ENCODE measurements at places on chromosomes 16 and 17.

- DNase-seq = no peak
Observed at GRCh38 chr17:74049967-74050458, 153.5 kb upstream of the RPL38 start.

GRCh38 chr16:8905168-8905762, 23.1 kb downstream of the LITAFD start:
- no peak for DNase-seq

DNA sequence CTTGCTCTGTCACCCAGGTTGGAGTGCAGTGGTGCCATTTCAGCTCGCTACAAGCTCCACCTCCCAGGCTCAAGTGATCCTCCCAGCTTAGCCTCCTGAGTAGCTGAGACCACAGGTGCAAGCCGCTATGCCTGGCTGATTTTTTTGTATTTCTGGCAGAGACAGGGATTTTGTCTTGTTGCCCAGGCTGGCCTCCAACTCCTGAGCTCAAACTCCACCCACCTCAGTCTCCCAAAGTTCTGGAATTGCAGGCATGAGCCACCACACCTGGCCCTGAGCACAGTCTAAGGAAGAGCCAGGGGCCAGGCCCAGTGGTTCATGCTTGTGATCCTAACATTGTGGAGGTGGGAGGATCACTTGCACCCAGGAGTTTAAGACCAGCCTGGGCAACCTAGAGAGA, 21.8 kb upstream of the BCO1 start:
- DNase-seq = no peak

GRCh38 chr17:64073771-64074703, 53.6 kb upstream of the ICAM2 start:
- no peak for DNase-seq

DNA sequence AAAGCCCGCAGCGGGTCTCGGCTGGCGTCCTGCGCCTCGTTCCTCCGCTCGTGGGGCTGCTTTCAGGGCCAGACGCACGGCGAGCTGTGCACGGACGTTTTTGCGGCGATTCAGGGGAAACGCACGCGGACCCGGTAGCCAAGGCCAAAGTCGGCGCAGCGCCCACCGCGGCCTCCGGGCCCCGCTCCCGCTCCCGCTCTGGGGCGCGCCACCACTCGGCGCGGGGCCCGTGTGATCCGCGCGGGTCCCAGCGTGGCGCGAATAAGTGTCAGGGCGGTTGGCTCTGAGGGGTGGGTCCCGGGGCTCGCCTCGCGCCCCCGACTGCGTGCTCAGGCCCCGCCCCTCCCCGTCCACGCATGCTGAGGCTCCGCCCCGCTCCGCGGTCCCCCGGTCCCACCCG, 694 bp upstream of the TBCD start:
- no peak for DNase-seq

GRCh38 chr16:78298986-78299385, 199.5 kb downstream of the WWOX start:
- DNase-seq = no peak

DNA sequence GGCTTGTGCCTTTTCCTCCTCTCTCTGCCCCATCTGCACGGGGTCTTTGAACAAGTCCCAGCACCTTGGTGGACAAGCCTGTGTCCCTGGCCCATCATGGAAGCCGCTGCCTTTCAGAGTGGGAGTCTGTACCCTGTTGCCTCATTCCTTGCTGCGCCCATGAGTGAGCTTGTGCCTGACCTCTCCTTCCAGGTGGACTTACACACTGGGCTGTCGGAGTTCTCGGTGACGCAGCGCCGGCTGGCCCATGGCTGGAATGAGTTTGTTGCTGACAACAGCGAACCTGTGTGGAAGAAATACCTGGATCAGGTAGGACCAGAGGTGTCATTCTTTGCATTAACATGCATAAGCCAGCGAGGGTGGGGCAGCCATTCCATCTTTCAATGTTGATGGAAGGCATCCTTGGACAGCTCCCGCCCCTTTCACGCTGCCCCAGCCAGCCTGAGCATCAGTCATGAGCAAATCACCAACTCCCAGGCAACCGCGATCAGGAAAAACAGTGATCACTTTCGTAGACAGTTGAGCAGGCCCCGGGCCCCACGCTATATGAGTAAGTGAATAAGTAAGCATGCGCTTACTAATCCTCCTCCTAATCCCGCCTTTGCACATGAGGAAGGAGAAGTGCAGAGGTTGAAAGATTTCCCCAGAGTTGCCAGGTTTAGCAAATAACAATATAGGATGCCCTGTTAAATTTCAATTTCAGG, 36.8 kb downstream of the ATP2C2 start:
- no peak for DNase-seq

GRCh38 chr17:61132524-61132923, 267.1 kb upstream of the TBX2 start:
- no peak for DNase-seq

DNA sequence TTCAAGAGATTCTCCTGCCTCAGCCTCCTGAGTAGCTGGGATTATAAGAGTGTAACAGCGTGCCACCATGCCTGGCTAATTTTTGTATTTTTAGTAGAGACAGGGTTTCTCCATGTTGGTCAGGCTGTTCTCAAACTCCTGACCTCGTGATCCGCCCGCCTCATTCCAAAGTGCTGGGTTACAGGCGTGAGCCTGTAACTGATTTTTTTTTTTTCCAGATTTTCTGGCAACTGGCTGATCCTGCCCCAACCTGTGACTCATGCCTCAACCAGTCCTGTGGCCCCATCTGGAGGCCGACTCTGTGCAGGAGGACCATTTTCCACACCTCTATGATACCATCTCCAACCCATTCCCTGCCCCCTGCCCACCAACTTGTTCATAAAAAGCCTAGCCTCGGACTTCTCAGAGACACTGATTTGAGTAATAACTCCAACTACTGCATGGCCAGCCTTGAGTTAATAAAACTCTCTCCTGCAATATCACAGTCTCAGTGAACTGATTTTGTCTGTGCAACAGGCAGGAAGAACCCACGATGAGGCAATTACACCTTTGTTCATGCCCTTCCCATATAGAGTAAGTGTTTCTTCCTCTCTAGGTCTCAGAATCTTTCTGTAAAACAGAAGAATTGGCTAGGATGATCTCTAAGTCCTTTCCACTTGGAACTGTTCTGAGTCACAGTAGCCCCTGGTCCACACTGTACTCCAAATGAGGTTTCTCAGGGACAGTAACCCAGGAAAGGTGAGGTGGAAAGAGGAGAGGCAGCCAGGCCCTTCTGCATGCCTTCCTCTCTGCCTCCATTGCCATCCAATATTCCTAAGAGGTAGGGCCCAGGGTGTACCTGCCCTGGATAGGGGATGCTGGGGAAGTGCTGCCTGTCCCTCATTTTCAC, 8.8 kb upstream of the CNOT1 start:
- no peak for DNase-seq

- DNase-seq = no peak
Observed at GRCh38 chr17:67638871-67639270, 78.9 kb upstream of the NOL11 start.

DNA sequence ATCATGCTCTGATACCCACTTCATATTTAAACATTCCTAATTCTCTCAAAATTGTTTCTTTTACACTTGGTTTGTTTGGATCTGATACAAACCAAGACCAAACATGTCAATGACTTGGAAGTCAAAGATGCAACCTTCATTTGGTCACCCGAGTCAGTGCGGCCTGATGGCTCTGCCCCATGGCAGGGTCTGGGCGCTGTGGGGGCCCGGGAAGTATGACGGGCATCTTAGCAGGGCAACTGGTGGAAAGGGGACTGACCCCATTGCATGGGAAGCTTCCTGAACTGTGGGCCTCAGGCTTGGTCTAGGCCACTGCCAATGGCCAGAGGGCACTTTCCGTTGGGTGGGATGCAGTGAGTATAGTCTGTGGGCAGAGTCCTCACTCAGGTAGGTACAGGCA, 178.0 kb downstream of the KATNIP start:
- DNase-seq = no peak

GRCh38 chr17:17877529-17878358, 41.0 kb upstream of the SREBF1 start:
- DNase-seq = no peak

DNA sequence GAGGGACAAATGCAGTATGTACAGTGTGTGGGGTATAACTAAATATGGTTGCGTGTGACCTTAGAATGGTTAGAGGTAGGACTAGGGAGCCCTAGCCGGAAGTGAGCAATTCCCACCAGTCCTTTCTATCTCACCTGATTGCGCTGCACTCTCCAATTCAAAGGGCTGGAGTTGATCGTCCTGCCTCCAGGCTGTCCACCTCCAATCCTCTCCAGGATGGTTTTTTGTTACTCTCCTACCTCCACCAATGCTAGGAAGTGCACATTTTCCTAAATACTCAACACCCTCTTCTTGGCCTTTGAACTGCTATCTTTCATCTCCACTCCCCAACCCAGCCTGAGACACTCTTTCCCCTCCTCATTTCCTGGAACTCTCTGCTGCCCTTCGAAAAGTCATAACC, 181.7 kb upstream of the ASIC2 start:
- no peak for DNase-seq

DNA sequence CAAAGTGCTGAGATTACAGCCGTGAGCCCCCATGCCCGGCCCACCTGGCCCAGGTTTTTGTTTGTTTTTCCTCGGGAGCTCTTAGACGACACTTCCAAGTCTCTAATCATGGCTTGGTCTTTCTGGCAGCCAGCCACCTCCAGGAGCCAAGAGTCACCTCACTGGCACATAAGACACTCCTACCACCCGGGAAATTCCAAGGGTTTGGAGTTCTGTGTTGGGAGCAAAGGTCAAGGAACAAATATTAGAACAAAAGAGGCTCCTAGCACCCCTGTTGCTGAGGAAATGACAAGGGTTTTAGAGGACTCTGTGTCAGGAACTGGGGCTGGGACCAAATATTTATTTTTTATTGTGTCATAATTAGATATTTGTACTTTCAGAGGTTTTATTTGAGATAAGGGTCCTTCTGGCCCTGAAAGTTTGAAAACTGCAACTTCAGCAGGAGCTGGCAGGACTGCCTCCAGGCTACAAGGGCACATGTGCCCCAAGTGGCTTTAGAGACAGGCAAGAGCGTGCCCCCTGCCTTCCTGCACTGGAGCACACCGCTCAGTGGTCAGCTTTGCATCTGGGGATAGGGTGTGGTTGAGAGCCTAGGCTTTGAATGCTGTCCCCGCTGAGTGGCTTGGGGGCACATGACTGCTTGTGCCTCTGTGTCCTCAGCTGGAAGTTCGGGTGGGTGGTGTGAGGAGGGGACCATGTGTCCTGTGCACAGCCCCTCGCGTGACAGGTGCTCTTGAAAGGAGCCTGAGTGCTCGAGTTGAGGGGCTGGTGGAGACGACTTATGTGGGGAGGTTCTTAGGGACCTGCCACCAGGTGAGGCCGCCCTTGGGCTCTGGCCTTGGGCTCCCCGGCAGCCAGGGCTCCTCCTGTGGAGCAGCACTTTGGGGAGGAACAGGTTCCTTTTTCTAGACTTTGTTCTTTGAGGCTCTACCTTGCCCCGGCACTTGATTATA, 29.7 kb downstream of the MGRN1 start:
- no peak for DNase-seq

- DNase-seq = no peak
Observed at GRCh38 chr16:28910086-28911031, 14.7 kb downstream of the RABEP2 start.

DNA sequence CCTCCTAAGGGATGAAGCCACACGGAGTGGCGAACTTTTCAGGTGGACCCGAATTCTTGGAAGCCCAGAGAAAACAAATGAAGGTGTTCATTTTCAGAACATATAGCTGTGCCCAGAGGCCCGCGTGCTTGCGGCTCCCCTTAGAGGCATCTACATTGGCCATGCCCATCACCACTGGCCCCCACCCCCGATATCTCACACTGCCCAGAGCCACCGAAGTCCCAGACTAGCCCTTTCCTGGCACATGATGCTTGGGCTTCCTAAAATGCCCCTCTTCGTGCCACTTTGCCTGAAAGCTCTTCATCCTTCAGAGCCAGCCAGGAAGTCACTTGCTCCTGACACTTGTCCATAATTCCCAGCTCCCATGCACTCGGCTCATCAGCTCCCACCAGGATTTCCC, 2.1 kb upstream of the HEXIM1 start:
- DNase-seq = no peak

DNA sequence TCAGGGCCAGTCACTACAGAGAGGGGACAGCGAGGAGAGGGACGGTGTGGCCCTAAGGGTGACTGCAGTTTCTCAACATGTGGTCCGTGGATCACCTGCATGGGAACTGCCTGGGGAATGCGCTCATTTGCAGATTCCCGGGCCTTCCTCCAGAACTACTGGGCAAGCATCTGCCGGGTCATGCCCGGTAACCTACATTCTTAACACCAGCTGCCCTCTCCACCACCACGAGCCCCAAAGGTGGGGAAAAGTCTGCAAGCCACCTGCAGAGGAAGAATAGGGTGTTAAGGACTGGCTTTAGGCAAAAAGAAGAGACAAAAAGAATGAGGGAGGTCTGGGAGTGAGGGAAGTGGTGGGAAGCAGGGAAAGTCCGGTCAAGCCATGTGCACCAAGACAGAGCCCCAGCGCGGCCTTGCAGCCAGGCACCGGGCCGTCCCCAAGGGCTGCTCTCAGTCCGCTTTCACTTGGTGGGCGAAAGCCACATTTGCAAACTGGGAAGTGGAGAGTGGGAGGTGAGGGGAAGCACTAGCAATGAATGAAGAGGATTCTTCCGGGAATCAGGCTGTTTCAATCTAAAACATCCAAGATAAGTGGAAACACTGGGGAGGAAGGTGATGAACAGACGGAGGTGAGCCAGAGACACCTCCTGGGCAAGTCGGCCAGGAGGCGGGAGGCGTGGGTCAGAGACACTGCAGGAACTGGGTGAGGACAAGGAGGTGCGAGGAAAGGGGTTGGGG, 70.3 kb downstream of the N4BP1 start:
- no peak for DNase-seq

DNA sequence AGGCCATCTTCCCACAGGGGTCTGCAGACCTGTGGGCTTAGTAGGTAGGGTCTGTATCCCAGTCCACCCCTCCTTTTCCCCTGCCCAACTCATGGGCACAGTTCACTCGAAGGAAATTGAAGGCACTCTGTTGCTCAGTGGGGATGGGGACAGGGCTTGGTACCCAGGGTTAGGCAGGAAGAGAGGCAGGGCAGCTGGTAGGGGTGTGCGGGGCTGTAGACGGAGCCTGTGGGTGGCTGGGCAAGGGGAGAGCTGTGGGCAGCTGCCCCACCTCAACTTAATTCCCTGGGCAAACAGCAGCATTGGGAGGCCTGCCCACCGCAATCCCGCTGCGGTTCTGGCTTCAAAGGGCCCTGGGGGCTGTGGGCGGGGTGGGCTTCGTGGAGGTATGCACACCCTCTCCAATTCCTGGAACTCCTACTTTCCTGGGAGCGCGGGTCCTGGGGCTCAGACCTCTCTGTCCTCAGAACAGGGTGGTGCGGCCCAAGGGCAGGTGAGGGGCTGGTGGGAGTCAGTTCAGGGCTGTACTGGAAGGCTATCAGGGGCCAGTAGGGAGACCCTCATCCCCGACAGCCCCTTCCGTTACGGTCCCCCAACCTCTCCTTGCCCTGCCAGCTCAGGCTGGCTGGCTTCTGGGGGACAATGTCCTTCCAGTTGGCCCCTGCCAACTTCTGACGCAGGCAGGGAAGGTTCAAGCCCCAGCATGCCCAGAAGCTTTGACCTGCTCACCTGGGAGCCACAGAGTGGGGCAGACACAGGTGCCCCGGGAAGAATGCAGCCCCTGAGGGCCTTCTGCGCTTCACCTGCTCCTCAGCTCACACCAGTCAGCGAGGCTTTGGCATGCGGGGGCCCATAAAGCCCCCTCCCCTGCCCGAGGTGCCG, 9.1 kb downstream of the FOXJ1 start:
- DNase-seq = no peak
